Stimulated activated CD4-positive, alpha-beta T cell treated with anti-CD3 and anti-CD28 coated beads, TNF-alpha, amount 100 ng/mL, for 1 hour (primary cell): ENCODE measurements at places on chromosomes 4 and X.

DNA sequence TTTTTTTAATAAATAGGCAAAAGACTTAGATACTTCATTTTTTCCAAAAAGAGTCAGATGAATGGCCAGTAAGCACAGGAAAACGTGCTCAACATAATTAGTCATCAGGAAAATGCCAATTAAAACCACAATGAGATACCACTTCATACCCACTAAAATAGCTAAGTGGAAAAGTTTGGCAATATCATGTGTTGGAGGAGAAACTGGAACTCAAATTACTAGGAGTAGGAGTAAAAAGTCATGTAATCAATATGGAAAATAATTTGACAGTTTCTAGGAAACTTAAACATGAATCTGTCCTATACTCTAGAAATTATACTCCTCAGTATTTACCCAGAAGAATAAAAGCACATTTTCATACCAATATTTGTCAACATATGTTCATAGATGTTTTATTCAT lies 449.8 kb downstream of the INPP4B start:
- DNase-seq, result no peak

- no peak for DNase-seq
Measured at GRCh38 chr4:52196606-52197130, 145.6 kb downstream of the SPATA18 start.

GRCh38 chr4:1871471-1872021 lies 353 bp downstream of the NSD2 start:
- DNase-seq, result no peak

DNA sequence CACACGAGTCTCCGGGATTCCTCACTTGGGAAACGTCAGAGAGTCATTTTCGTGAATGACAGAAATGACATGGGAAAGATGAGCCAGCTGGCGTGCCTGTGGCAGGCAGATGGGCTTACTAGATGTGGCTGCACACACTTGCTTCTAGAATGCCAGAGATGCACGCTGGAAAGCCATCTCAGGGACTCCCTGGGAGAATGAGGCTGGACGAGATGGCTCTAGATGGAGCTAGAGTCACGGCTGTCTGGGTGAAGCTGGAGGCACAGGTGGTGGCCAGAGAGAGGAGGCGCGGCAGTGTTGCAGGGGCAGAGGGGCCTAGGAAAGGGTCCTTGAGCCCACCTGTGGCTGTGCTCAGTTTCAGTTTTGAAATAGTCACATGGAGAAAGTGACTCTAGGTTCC lies 26.0 kb downstream of the TKTL1 start:
- DNase-seq, result no peak

GRCh38 chr4:143359644-143360193 lies 23.0 kb downstream of the GAB1 start:
- no peak for DNase-seq

DNA sequence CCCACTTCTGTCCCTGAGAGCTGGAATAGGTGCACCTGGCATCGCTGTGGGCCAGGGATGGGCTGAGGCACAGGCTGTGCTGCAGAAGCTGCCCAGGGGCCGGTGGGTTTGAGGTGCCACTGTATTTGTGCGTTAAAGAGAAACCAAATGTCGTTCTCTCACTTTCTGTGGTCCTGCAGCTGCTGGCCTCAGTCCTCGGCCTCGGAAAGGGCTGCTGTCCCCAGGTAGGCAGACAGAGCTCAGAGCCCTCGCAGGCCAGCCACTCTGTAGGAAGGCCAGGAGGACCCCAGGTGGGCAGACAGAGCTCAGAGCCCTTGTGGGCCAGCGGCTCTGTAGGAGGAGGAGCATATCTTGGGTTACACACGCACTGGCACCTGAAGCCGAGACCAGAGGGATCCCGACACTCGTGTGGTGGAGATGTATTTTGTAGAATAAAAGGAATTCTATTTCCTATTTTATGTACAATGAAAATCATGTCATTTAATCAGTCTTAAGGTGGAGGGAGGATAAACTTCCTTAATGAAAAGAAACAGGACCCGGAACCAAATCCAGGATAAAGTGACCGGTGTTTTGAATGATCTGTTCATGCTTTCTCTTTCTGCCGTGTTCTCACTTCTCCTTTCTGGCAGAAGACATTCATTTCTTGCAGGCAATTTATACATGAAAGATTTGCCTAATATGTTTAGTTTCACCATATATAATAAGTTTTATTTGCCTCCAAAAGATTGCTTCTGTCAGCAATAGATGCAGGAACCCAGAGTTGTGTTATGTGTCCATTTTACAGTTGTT lies 54.4 kb upstream of the HGFAC start:
- no peak for DNase-seq

DNA sequence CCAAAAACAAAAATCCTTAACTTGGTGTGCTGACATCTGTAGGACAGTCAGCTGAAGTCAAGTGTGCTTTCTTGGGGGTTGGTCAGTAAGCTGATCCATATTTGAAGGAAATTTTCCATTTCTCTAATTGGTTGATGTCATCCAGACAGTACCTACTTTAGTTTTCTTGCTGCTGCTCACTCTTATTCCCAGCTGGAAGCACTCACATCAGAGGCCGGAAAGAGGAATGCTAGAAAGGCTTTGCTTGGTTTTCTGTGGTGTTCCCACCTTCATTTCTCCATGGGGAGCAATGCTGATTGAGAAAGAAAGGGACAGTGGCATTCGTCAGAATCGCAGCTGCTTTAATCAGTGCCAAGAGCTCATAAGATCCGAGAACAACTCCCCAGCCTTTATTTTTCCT lies 227.0 kb downstream of the C4orf33 start:
- DNase-seq, result no peak

- DNase-seq, result no peak
Measured at GRCh38 chrX:42496239-42496638, 281.7 kb downstream of the PPP1R2C start.

GRCh38 chrX:24204331-24204730 lies 54.8 kb downstream of the ZFX start:
- DNase-seq, result no peak

GRCh38 chr4:7256984-7257810 lies 64.9 kb downstream of the SORCS2 start:
- DNase-seq, result no peak

DNA sequence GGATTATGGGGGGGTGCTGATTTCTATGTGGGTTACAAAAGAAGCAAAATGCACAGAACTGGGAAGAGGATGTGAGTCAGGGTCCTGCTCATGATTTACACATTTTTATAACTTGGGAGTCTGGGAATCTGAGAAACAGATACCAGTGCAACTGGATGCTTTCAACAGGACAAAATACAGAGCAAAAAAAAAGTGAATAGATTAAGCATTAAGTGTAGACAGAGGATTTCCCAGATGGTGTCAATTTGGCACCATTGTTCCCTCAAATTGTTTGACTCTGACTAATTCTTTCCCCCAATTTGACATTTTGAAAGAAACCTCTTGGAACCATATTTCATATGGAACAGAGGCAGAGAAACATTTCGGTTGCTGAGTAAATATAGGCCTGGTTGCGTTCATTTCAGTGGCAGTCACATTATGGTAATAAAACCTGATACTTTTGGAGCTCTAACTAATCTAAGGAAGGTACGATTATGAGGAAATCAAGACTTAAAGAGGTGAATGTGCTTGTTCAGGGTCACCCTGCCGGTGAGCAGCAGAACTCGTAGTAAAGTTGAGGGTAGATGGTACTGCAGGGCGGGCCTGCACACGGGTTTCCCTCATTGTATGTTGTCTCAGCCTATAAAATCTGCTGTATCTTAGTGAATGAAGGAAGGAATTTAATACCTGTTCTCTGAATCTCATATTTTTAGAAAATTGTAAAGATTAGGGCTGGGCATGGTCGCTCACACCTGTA lies 18.7 kb upstream of the CDKL5 start:
- DNase-seq, result no peak

DNA sequence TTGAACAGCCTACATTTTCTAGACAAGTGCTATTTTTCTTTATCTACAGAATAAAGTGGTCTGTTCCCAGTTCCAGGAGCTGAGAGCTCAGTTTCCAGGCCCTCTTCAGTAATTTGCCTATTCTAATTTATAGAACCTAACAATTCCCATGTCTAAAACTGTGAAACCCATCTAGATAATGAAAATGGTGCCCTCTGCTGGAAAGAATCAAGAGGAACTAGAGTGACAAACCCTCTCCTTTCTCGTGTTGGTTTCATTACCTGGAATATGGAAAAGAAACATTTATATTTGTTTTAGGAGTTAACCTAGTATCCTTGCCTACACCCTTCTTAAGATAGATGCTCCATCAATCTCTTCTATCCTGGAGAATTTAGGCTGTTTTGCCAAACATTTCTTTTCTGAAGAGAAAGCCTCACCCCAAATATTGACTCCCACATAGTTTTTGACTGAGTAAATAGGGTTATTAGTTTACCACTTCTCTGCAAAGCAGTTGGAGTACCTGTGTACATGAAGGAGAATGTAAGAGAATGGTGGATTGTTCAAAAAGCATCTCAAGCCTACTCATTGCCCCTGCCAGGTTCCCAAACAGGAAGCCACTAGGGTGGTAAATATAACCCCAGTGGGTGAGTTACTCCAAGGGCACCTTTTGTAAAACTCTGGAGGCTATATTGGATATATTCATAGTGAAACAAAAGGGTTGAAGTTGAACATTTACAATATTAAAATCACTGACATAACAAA lies 121.6 kb downstream of the RASL11B start:
- no peak for DNase-seq

DNA sequence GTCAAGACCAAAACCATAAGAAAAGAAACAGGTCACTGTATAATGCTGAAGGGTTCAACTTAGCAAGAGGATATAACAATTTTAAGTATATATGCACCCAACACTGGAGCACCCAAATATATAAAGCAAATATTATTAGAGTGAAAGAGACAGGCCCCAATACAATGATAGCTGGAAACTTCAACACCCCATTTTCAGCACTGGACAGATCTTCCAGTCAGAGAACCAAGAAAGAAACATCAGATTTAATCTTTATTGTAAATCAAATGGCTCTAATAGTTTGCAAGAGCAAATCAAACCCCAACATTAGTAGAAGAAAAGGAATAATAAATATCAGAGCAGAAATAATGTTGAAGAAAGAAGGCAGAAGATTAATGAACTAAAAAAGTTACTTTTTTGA lies 36.2 kb downstream of the MAGED4 start:
- no peak for DNase-seq

DNA sequence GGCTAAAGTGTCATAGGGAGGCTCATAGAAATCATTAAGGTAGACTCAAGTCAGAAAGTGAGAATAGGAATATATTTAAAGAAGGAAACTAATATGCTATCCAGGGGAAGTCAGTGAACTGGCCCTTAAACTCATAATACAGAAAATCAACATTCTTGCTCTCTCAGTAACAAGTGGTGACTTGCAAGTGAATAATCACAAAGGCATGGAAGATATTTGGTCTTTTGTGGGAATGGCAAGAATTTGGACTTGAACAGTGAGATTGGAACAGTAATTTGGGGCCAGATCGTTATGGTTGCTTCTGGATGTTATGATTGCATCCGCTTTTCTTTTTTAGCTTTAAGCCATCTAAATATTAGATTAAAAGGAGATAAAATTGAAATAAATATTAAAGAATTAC lies 103.8 kb downstream of the TBC1D19 start:
- no peak for DNase-seq

GRCh38 chrX:107834275-107835201 lies 8.9 kb downstream of the MID2 start:
- no peak for DNase-seq

- no peak for DNase-seq
Measured at GRCh38 chr4:154364066-154364845, 127.3 kb downstream of the DCHS2 start.

DNA sequence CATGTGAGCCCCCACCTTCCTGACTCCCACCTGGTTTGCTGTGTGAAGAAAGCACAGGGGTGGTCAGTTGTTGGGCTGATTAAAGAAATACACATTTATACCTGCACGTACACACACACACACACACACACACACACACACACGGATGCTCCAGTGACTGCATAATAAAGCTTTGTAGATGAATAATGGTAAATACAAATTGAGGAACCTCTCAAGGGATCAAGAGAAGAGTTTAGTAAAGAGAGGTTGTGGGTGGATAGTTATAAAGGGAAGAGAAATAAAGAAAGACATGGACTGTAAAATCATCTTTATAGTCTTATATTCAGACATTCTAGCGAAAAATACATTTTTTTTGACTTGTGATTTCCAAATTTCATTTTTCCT lies 144.1 kb downstream of the MGST2 start:
- no peak for DNase-seq

- DNase-seq, result no peak
Measured at GRCh38 chr4:82215800-82216199, 158.0 kb downstream of the HNRNPD start.

DNA sequence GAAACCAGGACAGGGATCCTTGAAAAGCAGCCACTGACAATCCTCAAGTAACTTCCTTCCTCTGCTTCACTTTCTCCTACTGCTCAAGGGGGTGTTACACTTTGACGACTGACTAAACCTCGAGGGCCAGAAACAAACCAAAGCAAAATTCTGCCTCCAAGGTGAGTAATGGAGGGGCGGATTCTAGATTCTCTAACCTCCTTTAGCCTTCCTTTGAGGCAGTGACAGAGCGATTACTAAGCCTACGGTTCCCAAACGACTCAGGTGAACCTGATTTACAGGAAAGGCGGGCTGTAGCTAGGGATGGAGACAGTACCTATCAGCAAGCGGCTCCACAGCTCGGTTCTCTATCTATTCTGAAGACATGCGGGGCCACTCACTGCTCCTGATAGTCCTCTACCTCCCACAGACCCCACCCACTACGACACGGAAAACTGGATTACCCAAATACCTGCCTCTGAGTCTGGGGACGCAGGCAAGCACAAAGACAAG lies 487 bp downstream of the TBCK start:
- no peak for DNase-seq

GRCh38 chrX:65635822-65636221 lies 31.6 kb upstream of the MSN start:
- no peak for DNase-seq

GRCh38 chr4:130808492-130808891 lies 1712.5 kb downstream of the C4orf33 start:
- no peak for DNase-seq
